PC-3 (cell line): ENCODE measurements at places on chromosomes 4 and X.

GRCh38 chr4:185227713-185228278 lies 18.4 kb downstream of the SNX25 start:
- DNase-seq, result no peak

DNA sequence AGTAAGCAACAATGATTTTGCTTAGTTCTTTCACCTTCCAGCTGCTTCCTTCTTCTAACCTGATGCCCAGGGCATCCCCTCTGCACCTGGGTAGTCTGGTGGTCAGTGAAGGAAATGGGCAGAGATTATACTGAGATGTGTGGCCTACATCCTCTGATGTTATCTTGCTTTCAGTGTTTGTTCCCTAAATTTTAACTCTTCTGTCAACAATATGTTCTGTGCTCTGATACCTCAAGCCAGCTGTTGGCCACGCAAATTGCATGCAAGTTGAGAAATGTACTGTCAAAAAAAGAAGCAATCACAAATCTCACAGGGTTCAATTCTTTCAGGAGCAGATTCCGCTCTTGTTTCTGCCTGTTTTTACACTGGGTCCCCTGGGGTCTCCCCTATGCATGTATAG lies 73.8 kb downstream of the FBXW7 start:
- DNase-seq, result no peak

GRCh38 chrX:15410430-15410829 lies 26.2 kb upstream of the VEGFD start:
- DNase-seq, result no peak

DNA sequence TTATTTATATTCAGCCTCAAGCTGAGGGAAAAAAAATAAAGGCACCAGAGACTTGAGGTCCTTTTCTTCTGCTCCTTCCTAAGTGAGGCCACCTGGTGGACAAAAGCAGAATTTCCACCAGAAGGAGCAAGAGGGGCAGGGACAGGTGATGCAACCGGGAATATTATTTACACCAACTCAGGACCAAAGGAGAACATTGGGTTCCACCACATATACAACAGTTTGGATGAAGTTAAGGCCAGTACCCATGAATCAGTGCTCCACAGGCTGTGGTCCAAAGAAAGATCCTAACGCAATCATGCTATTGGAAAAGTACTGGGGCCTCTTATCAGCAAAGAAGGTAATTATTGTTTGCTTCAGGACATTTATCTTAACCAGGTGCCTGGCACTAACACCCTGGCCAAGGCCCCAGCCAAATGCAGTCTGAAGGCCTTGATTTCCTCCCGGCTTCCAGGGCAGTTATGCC lies 57.4 kb downstream of the TSC22D3 start:
- DNase-seq, result peak; percentile 89

GRCh38 chr4:8745826-8746225 lies 125.8 kb downstream of the HMX1 start:
- no peak for DNase-seq

DNA sequence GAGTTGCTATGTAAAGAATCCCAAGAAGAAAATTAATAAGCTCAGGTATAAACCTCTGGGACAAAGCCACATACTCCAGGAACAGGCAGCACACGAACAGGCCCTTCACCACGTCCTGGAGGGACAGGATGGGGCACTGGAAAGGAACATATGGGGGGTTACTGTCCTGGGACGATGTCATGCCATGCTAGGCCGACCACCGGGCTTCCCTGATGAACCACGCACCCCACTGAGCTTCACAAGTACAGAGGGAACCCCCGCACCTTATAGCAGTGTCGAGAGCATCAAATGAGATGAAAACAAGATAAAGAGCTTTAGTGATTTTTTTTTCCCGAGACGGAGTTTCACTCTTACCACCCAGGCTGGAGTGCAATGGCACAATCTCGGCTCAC lies 19.1 kb downstream of the NOP14 start:
- no peak for DNase-seq

- peak; percentile 59 for DNase-seq
Measured at GRCh38 chrX:43971966-43972961, 926 bp downstream of the NDP start.
